ENCODE measurements at places on chromosomes 12 and 14.

DNA sequence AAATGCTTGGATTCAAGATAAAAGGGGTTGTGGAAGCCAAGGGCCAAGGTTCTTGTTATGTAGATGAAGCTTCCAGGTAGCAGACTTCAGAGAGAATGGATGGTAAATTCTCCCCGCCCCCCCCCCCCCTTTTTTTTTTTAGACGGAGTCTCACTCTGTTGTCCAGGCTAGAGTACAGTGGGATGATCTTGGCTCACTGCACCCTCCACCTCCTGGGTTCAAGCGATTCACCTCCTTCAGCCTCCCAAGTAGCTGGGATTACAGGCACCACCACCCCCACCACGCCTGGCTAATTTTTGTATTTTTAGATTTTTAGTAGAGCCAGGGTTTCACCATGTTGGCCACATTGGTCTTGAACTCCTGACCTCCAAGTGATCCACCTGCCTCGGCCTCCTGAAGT lies 4.1 kb downstream of the DGLUCY start:
- no peak for DNase-seq

DNA sequence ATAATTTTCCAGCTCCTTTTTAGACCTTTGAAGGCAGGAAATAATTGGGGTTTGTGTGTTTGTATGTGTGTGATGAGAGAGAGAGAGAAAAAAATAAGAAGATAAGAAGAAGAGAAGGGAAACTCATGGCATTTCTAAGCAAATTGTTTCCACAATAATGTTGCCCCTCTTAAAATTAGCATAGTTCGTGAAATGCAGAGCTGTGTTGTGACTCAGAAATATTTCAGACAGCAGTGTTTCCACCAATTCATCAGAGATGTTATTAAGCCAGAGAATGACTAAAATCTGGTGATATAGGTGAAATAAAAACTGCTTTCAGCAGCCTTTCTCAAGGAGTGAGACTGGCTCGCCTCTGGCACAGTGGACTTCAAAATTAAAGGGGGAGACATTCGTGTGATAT lies 65.9 kb upstream of the ARHGAP5 start:
- no peak for DNase-seq

- DNase-seq = no peak
Measured at GRCh38 chr14:75961662-75962061, 20.1 kb downstream of the TGFB3 start.

DNA sequence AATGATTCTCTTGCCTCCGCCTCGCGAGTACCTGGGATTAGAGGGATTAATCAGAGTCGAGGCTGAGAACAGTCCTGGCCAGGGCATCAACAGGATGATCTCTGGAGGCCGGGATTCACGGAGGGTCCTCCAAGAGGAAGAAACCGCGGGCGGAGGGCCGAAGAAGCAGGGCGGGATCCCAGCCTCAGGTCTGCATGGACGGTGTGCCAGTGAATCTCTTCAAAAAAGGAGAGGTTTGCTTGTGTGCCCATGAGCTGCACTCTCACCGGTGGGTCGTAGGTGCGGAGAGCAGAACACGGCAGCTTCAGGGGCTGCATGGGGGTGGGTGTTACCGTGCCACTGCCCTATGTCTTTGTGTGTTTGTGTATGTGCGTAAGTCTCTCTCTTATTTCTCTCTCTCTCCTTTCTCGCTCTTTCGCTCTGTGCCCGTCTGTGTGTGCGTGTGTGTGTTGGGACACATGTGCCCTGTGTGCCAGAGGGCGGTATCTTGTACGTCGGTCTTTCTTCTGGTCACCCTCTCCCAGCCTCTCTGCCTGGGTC lies 768.2 kb upstream of the ALG10B start:
- DNase-seq = no peak

DNA sequence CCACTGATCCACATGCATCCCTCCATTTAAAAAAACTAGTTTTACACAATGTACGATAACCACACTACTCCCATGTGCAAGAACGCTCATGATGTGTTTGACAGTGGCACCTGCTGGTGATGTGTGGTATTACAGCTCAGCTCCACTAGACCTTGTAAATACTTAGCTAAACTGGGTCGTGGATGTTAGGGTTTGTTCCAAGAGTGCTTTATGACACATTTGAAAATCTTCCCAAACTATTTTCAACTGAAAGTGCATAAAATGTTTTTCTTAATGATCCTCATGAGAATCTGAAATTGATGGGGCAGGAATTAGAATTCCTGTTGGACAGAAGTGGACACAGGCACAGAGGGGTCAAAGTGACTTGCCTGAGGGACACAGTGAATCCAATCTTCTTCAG lies 99.2 kb downstream of the SCARB1 start:
- peak; percentile 89 for DNase-seq

- no peak for DNase-seq
Measured at GRCh38 chr12:111103583-111103982, 183.2 kb upstream of the MYL2 start.

- DNase-seq = no peak
Measured at GRCh38 chr14:57610631-57611030, 117.0 kb upstream of the CCDC198 start.

DNA sequence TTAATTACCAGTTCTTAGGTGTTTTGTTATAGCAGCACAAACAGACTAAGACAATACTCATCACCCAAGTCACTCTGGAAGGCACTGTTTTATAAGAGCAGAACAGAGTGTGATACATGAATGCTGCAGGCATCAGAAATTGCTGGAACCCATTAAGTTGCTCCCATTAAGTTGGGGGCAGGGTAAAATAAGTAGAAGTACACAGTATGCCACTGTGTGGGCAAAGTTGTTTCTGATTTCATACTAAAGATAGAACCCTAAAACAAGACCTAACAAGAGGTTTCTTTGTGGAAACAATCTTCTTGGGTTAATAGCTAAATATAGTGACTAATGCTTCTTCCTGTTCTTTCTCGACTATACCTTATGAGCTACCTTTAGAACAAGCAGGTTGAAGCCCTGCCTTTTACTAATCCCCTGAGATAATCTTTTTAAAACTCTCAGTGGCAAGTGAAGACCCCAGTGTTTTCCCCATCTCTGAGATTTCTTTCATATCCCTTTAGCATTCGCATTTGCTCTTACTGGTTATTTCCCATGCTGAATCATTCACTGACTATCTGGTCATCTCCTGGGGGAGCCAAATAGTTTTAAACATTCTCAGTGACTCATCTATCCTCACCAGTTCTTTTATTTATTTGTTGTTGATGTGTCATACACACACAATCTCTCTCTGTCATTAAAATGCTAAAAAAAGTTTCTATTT lies 52.3 kb downstream of the SOCS2 start:
- DNase-seq = peak; percentile 97

DNA sequence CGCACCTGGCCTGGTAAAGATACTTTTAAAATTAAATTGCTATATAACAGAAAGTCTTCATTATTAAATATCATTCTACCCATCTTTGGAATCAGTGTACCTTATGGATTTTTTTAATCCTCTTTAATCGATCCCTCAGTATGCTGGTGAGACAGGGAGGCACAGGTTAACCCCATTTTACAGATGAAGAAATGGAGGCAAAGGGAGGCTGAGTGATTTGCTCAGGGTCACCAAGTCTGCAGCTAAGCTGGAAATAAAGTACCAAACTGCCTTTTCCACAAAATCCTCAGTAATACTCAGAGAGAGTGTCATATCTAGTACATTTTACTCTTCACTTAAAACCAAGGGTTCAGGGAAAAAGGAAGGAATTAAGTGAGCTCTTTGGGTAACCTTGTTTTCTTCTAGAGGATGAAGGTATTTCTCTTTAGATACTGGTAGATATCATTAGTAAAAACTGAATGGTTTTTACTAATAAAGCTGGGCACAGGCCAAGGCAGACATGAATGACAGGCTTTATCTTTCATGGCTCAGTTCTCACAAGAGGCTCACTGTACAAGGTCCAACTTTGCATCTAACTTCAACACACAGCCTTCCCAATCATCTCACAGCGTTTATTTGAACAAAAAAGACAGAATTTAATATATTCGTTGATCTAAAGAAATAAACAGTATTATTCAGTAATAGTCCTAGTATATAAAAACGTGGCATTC lies 35.3 kb upstream of the TTC7B start:
- DNase-seq = no peak

GRCh38 chr12:116336542-116337065 lies 59.1 kb upstream of the MED13L start:
- peak; percentile 47 for DNase-seq

DNA sequence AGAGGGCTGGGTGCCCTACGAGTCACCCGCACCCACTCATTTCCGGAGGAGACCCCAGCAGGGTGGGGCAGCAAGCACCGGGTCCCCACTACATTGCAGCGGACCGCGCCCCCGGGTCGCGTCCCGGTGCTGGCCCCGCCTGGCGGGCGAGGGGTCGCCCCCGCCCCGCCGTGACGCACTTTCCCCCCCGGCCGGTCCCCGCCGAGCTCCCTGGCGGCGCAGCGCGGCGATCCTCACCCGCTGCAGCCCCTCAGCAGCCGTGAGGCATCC lies 106.1 kb downstream of the PRICKLE1 start:
- DNase-seq = no peak

- DNase-seq = no peak
Measured at GRCh38 chr12:52172956-52173355, 18.9 kb downstream of the KRT80 start.

GRCh38 chr12:65845751-65846537 lies 21.7 kb downstream of the HMGA2 start:
- peak; percentile 31 for DNase-seq

GRCh38 chr14:22408547-22408946 lies 180.5 kb downstream of the DAD1 start:
- DNase-seq = no peak

GRCh38 chr12:96070670-96071279 lies 35.4 kb upstream of the LTA4H start:
- no peak for DNase-seq

- peak; percentile 71 for DNase-seq
Measured at GRCh38 chr12:25995906-25996305, 37.4 kb downstream of the RASSF8 start.

- DNase-seq = no peak
Measured at GRCh38 chr12:96117460-96117859, 76.7 kb upstream of the ELK3 start.

DNA sequence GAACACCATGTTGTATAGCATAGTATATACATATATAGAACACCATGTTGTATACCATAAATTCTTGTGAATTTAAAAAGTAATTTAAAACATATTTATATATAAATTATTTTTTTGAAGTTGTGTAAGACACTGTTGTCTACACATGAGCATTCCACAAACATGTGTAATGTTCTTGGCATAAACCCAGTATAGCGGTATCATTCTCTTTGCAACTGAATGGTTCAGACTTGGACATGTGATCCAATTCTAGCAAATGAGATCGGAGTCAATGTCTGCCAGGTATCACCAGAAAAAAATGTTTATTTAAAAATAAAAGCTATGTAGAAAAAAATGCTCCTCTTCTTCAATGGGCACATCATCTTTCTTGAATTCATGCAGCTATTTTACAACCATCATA lies 33.9 kb downstream of the CEP290 start:
- peak; percentile 64 for DNase-seq

GRCh38 chr14:71852181-71852580 lies 80.0 kb upstream of the RGS6 start:
- DNase-seq = no peak

All from iris pigment epithelial cell (primary cell).